ENCODE measurements at places on chromosomes 7 and 10.

DNA sequence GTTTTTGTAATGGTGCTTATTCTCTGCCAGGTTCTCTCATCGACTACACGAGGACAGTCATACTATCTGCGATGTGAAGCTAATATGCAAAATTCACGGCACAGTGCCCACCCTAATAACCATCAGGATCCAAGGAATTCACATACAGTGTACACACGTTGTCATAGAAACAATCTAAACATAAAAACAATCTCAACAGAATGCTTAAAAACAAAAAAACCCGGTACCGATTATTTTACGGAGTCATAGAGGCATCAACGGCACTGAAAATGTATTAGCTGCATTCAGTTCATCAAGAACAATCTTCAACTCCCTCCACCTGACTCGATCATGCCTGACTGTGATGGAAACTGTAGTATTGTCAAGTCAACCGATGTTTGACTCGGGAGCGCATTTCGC is 628 bp downstream of the MRPS33 start:
- DNase-seq = no peak

DNA sequence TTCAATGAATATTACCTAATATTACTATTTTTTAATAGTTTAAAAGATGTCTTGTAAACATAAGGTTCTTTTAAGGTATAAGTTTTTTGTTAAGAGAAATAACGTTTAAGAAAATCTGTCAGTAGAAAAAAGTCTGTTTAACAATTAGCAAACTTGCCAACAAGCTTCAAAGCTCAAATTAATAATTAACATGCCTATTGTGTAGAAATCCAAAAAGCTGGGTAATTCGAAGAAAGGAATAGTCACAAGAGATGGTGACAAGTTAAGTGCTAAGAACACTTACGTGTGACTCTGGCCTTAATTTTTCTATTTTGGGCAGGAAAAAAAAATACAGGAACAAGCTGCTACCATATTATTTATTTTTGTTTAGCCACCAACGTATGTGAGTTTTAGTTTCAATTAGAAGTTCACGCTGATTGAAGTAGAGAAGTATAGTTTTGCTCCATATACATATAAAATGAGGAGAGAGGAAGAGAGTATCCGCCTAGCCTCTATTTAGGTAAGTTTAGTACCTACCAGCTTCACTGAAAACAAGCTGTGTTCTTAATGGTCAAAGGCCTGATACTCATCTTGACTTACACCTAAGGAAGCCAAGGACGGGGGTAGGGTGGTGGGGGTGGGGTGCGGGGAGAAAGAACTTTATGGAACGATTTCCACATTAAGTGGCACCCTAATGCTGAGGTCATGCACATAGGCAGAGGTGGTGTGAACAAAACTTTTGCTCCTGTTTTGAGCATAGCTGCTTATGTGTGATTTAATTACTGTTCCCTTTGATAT is 43.4 kb upstream of the AGBL3 start:
- DNase-seq = no peak

DNA sequence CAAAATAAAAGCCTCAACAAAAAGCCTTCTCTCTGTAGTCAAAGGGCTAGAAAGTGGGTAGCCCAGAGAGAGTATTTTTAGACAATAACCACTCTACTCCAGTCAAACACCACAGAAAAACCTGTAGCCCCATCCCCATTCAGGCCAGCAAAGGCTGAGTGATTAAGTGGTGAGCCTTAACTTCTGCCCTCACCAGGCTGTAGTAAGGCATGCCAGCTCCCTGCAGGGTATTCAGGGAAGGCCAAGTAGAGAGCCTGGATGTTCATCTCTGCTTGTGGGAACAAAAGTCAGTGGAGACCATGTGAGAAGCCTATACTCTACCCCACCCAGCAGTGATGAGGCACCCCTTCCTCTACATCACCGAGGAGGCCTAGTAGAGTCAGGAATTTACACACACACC is 51.2 kb downstream of the HIF1AN start:
- no peak for DNase-seq

GRCh38 chr7:15839416-15840100 is 153.1 kb upstream of the MEOX2 start:
- no peak for DNase-seq

GRCh38 chr7:7681191-7681935 is 37.0 kb downstream of the RPA3 start:
- no peak for DNase-seq

DNA sequence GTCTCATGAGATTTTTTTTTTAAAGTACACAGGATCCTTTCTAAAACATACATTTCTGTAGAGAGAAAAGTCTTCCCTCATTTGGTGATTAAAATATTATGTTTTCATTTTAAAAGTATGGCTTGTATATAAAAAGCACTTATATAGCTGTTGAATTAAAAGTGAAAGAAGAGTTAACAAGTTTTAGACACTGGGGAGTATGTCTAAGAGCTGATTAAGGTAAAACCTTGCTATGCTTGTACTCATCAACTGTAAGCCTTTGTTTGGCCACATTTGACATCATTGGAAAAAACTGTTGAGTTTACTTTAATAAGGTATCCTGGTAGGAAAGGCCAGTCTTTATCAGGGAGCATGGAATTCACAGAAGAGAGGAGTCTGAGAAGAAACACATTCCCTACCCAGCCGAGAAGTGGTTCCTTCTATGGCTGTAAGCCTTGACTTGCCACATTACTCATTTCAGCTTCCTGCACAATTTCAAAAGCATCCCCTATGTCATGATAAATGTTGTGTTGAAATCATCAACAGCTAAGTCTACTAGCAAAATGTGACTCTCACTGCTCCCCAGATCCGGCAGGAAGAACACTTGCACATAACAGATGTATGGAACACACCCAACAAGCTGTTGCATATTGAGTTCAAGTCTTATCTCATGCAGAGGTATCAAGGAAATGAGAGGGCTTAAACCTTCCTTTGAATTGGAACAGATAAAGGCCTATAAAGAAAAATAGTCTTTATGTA is 171.8 kb upstream of the CDK1 start:
- DNase-seq = no peak

DNA sequence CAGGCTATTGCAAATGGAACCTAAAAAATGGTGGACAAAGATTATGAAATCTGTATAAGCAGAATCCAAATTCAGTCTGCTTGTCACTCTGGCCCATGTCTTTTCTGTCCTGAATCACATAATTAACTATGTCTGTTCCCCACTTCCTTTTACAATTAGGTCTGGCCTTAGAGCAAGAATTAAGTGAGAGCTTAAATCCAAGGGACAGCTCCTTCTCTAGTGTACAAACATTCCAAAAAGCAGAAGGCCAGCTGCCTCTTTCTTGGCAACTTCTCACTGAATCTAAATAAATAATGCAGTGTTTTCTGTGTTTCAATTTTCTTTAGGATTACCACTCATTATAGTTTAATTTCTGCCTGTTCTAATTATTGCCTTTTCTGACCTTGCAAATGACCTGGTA is 39.3 kb upstream of the NEBL start:
- DNase-seq = no peak

GRCh38 chr7:2661602-2662272 is 26.3 kb upstream of the AMZ1 start:
- DNase-seq = no peak

DNA sequence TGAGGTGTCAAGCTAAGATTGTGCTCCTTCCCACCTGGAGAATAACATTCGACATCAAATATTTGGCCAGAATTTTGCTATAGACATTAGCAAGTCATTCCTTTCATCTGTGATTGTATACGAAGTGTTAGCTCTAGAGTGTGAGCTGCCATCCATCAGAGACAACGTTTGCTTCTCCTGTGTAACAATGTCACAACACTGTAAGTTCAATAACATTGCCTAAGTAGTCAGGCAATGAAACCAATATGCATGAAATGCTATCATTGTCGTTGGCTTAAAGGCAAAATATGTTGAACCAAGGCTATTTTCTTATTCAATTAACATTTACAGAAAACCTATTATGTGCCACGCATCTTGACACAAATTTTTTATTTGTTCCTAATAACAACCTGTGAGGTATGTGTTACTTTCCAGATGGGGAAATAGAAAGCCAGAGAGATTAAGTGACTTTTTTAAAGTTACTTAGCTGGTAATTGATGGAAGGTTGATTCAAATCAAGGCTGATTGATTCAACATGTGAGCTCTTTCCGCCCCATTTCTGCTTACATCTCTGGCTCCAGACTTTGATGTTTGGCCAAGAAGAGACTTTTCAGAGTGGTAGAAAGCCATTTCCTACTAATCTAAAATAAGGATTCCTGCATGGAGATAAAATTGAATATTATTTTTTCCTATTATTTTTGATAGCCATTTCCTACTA is 32.0 kb downstream of the BET1 start:
- DNase-seq = no peak

DNA sequence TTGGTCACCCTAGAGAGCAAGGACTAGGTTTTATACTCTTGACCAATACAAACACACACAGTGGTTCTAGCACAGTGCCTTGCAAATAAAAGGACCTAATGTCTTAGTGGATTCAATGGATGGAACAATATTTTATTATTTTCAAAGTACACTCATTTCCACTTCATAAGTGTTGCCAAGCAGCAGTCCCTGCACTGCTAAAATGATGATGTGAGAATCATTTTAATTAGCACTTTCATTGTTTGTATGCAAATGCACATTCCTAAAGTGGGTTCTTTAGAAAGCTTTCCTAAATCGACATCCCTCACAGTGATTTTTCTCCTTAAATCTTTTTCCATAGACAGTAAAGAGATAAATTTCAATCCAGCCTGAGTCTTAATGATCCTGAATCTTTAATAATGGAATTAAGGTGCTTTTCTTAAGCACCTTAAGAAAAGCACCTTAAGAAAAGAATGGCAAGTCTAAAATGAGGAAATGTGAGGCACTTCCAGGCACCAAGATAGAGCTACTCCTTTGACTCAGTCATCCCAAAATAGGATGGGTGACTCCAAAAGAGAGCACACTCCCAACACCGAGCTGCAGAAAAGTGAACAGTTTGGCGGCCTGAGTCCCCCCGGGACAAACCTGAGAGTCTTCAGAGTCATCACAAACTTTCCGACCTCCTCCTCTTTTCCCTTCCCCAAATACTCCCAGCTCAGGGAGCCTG is 84.5 kb downstream of the SORBS1 start:
- no peak for DNase-seq

DNA sequence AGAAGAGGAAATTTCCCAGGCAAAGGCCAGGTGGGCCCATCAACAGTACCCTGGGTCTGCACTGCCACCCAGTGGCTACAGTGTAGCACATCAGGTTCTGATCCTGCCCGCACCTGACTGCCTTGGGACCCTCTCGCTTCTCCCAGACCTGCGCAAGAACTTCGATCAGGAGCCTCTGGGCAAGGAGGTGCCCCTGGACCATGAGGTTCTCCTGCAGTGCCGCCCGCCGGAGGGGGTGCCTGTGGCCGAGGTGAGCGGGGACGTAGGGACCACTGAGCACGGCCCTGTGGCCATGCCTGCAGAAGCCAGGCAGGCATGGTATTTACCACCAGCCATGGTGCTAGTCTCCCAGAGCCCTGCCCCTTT is 33.9 kb upstream of the SLC29A3 start:
- DNase-seq = peak; percentile 31

DNA sequence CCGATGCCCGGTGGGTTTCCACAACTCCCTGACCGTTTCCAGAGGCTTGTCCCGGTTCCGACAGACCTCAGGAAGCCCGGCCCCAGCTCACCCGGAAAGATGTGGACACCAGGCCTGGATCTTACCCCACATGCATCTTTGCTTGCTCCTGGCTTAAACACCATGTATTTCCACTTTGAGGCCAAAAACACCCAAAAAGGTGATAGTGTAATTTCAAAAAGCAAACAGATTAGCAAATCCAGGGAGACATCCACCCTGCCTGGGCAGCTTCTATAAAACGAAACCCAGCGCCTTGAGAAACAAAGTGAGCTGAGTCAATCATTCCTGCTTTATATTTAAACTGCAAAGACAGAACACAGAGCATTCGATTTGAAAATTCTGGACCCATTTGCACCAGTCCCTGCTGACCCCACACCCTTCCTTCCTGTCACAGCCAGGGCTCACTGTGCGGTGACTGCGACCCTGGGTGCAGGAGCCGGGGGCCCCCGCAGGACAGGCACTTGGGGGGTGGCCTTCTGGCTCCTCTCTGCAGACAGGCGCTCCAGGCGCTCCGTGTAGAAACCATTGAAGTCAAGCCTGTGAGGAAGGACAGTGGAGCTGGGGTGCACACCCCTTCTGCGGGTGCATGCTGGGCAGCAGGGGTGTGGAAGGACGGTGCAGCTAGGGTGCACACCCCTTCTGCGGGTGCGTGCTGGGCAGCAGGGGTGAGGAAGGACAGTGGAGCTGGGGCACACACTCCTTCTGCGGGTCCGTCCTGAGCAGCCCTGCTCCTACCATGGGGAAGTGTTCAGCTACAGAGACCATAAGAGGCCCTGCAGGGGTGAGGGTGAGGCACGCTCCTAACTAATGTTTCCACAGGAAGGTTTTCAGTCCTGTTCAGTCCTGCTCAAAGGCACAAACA is 2.9 kb upstream of the ADAM8 start:
- no peak for DNase-seq

GRCh38 chr10:52387744-52388143 is 73.7 kb downstream of the DKK1 start:
- no peak for DNase-seq

- DNase-seq = no peak
Observed at GRCh38 chr7:116407165-116407564, 92.4 kb upstream of the CAV2 start.

DNA sequence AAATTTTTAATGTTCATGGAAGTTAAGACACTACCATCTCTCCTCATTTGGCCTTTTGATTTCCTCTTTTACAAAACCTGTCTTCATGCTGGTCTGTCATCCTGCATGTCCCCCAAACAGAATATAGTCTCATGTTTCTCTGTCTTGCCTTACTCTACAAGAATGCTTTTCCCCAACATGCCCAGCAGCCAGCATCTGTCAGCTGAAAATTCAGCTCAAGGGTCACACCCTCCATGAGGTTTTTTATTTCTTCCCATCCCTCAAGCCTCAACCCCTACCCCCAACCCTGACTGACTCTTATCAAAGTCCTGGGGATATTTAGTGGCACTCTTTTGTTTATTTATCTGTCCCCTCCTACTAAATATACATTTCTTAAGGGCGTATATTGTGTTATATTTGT is 202.0 kb downstream of the ANK3 start:
- no peak for DNase-seq

DNA sequence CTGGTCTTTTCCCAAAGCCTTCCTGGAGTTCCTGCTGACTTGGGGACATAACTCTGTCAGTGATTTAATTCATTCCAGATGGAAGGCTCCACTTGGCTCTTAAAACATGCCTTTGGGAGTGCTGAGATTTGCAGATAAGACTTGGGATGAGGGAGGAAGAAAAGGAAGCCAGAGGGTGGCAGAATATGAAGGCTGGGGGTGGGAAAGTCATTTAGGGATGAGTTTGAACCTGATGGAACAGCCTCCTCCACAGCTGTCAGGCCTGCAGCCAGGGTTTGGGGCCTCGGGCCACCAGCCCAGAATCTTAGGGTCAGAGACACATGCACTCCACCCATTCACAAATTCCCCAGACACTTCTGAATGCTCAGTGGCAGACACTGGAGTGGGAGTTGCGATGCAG is 28.4 kb upstream of the EIF5AL1 start:
- DNase-seq = no peak

All from omental fat pad (tissue), 4 donors.